CMK (cell line): ENCODE measurements at places on chromosomes 1 and 21.

- no peak for DNase-seq
Measured at GRCh38 chr1:206518206-206518605, 10.9 kb downstream of the RASSF5 start.

GRCh38 chr21:40015818-40016217 lies 148.6 kb downstream of the PCP4 start:
- no peak for DNase-seq

DNA sequence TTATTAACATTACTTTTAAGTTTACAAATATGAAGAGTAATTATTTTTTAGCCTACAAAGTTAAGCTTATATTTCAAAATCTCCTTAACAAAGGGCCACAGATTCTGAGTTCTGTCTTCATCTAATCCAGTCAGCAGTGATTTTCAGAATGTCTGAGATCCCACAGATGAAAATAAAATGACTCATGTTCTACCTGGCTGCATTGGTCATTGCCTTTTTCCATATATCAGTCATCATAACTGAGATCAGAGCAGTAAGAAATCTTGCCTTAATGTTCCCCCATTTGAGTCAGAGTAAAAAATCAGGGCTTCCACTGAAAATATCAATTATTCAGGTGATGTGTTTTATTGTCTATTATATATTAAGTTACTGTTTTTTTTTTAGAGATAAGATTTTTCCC lies 416.1 kb downstream of the MRPL39 start:
- DNase-seq, result no peak

- DNase-seq, result no peak
Measured at GRCh38 chr1:235841938-235842545, 24.7 kb downstream of the LYST start.

DNA sequence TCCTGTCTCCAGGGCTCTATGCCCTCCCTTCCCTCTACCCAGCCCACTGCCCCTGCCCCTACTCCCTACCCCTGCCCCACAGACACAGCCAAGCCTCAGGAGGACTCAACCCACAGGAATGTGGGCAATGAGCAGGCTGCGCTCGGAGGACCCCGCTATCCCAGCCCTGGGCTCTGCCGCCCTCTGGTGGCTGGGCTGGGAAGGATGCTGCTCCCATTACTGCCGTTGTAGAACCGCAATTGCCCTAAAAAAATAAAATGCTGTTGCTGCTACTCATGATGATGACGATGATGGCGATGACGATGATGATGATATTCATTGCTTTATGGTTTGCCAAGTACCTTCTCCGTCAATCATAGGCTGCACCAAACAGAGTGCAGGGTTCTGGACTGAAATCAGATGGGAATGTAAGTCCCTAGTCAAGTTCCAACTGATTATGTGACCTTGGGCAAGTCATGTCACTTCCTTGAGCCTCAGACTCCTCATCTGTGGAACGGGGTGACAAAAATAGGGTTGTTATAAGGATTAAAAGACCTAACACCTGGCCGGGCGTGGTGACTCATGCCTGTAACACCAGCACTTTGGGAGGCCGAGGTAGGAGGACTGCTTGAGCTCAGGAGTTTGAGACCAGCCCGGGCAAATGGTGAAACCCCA lies 24.6 kb downstream of the ARHGEF19 start:
- DNase-seq, result peak; percentile 61

GRCh38 chr1:165893507-165893906 lies 66.1 kb downstream of the UCK2 start:
- no peak for DNase-seq

DNA sequence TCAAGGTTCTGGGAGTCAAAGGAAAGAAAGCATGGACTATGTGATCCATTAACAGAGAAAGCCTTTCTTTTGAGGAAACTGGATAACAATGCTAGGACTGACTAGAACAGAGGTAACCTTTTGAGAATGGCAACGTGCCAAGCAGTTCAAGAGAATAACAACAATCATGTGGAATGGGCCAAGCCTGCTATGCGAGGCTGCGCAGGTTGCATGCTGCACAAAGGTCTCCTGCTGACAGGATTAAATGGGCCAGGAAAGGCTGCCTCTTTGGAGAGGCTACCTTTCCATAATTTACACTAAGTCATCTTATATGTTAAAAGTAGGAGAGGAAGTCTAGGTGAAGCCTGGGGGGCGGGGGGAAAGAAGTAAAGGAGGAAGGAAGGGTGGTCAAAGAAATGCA lies 5.8 kb downstream of the PCNX2 start:
- no peak for DNase-seq

GRCh38 chr1:21534674-21535378 lies 25.6 kb downstream of the ALPL start:
- DNase-seq, result peak; percentile 17

DNA sequence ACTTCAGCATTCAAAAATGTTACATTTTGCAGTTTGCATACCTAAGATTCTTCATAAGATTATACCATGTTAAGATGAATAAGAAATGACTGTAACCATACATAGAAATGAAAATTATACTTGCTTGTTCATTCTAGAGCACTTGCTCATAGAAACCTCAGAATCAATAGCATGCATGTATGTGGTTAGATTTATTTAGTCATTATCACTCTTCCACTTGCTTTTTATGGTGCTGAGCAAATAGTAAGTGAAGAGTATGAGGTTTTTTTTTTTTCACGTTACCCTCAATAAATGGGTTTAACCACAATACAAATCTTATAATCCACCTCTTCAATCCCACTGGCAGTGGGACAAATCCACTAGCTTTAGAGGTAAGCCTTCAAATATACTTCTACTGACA lies 84.7 kb downstream of the LRRC53 start:
- no peak for DNase-seq

DNA sequence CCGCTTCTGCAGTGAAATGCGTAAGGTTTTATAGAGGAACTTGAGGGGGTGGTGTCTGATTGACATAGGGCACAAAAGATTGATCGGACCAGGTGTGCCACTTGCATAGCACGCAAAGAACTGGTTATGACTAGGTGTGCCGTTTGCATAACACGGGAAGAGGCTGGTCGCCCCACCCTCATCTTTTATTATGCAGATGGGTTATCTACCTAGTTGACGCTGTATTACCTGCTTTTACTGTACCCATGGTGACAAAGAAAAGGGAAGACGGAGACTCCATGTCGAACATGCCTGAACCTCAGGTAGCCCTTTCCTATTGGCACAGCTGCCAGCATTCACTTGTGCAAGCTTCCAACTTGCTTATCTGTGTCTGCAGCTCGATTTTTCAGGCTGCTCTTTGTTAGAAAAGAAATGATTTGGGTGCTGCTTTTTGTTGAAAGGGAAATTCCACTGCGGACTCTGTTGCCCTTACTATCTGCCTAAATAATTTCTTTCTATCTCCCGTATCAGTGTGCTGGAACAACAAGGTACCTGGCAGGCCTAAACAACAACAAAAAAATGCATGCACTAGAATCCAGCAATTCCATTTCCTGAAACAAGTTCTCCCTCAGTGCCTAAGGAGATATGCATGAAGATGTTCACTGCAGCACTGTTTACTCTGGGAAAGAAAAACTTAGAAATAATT lies 194.4 kb upstream of the KAZN start:
- DNase-seq, result no peak

DNA sequence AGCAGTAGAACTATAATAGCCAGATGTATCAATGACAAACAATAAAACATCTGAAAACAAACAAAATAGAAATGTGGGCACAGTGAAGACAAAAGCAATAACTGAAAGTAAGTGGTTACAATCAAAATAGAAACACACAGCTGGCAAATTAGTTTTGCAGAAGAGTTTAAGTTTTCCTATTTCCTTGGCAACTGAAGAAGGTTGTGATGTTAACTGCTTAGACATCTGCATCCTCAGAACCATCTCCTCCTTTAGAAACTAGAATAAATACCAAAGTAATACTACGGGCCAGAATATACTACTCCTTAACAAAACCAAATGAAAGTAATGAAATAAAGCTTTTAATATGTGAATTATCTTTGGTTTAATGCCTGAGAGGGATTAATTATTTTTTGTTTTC lies 605.5 kb downstream of the LTN1 start:
- DNase-seq, result no peak

DNA sequence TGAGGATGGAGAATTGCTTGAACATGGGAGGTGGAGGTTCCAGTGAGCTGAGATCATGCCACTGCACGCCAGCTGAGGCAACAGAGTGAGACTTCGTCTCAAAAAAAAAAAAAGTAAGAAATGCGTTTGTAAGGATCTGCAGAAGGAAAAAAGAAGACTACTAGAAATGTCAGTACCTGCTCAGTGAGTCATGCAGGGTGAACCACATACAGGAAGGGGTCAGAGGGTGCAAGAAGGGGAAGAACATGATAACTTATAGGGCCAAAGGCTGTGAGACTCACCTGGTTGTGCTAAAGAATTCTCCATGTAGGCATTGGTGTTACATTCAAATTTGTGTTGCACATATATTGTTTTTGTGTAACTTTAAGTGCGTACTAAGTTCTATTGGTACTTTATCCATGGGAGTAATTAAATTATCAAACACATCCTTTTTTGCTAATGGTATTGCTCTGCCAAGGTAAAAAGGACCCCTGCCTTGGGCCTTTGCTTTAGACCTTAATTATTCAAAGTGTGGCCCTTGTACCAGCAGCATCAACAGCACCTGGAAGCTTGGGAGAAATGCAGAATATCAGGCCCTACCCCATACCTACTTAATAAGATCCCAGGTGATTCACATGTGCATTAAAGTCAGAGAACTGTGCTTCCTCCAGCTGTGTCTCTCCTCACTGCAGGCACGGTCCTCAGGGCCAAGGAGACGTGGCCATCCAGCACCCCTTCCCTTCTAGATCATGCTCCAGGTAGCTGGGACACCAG lies 96.4 kb upstream of the PPP2R5A start:
- DNase-seq, result no peak

DNA sequence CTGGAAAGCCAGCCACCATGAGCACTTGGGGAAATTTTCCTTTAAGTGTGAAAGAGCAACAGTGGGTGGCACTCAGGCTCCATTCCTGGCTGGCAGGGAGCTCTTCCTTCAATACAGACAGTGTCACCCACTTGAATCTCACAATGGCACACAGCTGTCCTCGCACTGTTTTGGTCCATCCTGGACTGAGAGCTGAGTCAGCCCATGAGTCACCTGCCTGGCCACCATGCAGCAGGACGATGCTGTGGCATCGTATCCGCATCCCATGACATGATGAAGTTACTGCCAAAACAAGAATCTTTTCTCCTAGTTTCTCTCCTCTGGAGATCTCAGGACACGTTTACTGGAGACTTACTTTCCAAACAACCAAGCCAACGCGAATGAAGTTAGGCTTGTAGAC lies 6.0 kb downstream of the TMPRSS2 start:
- DNase-seq, result no peak

GRCh38 chr1:116397728-116398127 lies 24.7 kb downstream of the ATP1A1 start:
- DNase-seq, result no peak

DNA sequence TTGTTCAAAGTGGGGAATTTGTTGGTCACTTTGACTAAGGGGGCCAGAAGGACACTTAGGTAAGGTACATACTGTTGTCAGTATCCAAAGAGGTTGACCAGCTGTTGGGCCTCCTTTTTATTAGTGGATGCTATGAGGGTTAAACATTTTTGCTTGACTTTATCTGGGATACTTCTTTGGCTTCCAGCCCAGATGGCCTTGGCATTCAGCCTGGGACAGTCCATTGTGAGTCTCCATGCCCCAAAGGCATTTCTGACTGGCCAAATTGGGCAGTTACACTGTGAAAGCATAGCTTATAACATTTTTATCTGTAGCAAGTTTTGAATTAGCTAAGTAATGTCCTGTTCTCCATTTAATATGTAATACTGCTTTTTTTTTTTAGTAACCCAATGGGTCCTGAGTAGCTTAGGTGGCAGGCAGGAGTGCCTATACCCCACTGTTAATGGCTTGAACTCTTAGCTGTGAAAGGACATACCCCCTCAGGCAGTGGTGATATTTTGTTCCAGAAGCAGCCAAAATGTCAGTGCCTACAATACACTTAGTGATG lies 35.4 kb upstream of the CD1D start:
- DNase-seq, result no peak

DNA sequence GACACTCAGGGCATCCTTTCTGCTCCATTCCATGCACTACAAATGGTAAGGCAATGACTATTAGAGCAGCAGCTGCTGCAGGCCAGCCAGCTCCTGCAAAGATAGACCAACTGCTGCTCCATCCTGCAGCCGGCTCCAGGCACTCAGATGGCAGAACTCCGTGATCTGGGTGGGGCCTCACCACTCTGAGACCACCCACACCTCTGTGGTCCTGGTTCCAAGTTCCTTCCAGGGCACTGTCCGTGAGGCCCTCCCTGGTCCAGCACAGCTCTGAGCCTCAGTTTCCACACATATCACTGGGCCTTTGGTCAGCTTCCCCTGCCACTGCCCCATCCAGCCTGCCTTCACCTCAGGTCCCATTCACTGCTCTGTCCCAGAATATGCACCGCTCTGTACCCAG lies 114.7 kb downstream of the DMRTB1 start:
- DNase-seq, result no peak

DNA sequence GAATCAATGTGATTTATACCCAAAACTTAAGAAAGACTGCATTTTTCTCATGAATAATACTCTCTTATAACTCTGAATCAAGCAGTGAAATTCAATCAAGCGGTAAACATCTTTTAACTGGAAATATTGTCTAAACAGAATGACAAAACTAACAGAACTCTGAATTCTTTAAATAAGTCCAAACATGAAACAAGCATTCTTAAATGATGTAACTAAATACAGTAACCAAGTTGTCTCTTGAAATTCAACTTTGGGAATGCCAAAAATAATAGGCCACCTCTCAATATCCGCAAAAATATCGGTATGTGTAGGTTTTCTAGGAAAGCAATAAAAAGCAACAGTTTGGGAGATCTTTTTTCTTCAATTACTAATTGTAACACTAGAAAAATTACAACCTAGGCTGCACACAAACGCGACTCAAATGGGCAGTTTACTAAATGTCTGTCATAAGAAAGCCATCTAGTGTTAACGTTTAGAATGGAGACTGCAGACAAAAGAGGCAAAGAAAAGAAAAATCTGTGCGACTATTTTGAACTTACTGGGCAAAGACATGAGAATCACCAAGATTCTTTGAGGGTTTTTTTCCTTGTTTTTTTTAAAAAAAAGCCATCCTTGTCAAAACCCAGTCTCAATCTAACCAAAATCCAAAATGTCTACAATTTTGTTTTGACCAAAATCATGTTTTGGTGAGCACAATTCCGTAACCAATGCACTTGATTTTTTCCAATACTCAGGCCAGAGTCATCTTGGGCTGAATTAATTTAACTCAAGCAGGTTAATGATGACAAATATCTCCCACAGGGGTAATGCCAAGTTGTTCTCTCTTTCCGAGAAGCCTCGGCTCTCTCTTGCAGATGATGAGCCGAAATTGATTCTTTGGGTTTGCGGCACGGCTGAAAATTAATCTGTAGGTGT lies 1.3 kb downstream of the SIPA1L2 start:
- no peak for DNase-seq

- no peak for DNase-seq
Measured at GRCh38 chr21:46155514-46156377, at the start of gene FTCD. TSS of gene FTCD (minus strand) at chr21:46155579. CDS start at chr21:46155523, 56 bp downstream.

DNA sequence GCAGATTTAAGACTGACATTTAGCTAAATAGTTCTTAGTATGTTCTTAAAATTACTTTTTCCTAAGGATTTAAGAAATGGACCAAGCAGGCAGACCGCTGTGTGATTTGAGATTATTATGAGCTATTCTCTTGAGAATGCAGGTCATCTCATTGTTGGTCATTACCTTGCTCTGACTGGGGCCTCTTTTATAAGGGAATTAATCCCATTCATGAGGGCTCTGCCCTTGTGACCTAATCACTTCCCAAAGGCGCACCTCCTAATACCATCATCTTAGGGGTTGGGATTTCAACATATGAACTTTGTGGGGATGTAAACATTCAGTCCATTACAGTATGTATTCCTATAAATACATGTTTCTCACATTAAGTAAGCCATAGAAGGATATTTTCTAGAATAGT lies 24.2 kb downstream of the OSBPL9 start:
- DNase-seq, result no peak

- no peak for DNase-seq
Measured at GRCh38 chr1:114112775-114113174, 40.9 kb downstream of the SYT6 start.
